Cardiac muscle cell (in vitro differentiated cells and primary cell): ENCODE measurements at places on chromosomes 2 and 18.

- no peak for DNase-seq
- no peaks in the 10 kb centered on the region for H3K4me1 ChIP-seq
- no peak overlapping the region for H3K27ac ChIP-seq
- no peaks in the 10 kb centered on the region for H3K36me3 ChIP-seq
- no peak overlapping the region for H3K4me3 ChIP-seq
Measured at GRCh38 chr18:4807604-4808293, 352.6 kb upstream of the DLGAP1 start.

DNA sequence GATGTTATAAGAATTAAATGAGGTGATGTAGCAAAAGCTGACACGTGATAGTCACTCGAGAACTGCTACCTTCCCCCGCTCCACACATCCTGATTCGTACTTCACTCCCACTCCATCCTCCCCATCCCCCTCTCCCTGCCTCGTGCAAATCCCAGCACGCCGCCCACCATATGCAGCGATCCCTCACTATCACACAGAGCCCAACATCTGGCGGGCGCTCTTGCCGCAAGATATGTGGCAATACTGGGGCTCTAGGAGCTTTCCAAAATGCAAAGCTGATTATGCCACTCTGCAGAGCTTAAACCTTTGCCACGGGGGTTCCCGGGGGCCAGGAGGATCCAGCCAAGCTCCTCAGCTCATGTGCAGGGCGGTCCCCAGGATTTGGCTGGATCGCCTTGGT lies 37.4 kb downstream of the DNMT3A start:
- no peaks in the 10 kb centered on the region for H3K27me3 ChIP-seq
- H3K27ac ChIP-seq = peak overlapping the region; percentile 69
- H3K36me3 ChIP-seq = peaks cover 3% of the 10 kb centered on the region
- no peak for DNase-seq

DNA sequence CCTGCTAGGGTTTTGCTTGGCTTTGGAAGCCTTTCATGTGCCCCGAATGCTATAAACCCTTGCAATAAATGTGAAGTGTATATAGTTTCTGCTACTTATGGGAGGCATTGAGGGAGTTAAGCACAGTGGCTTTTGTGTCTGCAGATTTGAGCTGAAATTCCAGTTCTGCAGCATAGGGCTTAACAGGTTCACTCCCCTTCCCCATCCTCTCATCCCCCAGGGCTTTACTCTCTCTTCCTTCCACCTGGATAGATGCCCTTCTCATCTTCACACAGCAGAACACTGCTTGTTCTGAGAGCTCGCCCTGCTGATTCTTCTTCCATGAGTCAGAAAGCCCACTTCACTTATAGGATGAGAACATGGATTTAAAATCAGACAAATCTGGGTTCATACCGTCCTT lies 37.2 kb downstream of the SOX11 start:
- H3K27ac ChIP-seq = no peak overlapping the region
- H3K36me3 ChIP-seq = no peaks in the 10 kb centered on the region
- H3K4me3 ChIP-seq = no peak overlapping the region
- no peak for DNase-seq
- H3K27me3 ChIP-seq = no peaks in the 10 kb centered on the region

- H3K27me3 ChIP-seq = no peaks in the 10 kb centered on the region
- H3K4me1 ChIP-seq = no peaks in the 10 kb centered on the region
- H3K27ac ChIP-seq = no peak overlapping the region
- H3K4me3 ChIP-seq = no peak overlapping the region
Measured at GRCh38 chr2:228767196-228767595, 503.9 kb downstream of the PID1 start.

- no peaks in the 10 kb centered on the region for H3K27me3 ChIP-seq
- no peak overlapping the region for H3K27ac ChIP-seq
- no peak for DNase-seq
- H3K4me3 ChIP-seq = no peak overlapping the region
Measured at GRCh38 chr2:170455617-170456426, 259.3 kb upstream of the SP5 start.

GRCh38 chr2:12577091-12577490 lies 139.6 kb upstream of the TRIB2 start:
- no peaks in the 10 kb centered on the region for H3K36me3 ChIP-seq
- no peak overlapping the region for H3K4me3 ChIP-seq
- no peaks in the 10 kb centered on the region for H3K4me1 ChIP-seq
- H3K27me3 ChIP-seq = no peaks in the 10 kb centered on the region
- DNase-seq = no peak
- H3K27ac ChIP-seq = no peak overlapping the region

GRCh38 chr2:15023221-15023620 lies 390.7 kb downstream of the LRATD1 start:
- H3K4me1 ChIP-seq = no peaks in the 10 kb centered on the region
- no peak overlapping the region for H3K27ac ChIP-seq
- H3K27me3 ChIP-seq = no peaks in the 10 kb centered on the region
- no peaks in the 10 kb centered on the region for H3K36me3 ChIP-seq

DNA sequence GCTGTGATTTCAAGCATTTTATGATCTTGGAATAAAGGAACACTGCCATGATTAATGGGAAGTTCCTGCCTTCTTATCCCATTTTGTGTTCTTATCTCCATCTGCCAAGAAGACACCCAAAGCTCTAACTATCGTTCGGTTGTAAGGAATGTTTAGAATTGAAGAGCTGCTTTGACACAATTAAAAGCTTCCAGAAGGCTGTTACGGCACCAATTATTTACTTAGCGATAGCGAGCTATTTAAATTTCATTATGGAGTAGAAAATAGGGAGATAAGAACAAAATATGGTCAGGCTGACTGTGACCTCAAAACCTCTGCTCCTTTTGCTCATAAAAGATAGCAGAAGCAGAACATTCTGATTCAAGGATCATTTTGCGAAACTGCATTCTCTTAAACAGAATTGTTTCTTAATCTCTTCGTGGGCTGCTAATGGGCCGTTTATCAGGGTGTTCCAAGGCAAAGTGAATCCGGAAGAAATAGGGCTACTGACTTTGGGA lies 101.6 kb downstream of the SLC4A3 start:
- peak; percentile 68 for DNase-seq
- no peak overlapping the region for H3K4me3 ChIP-seq
- H3K27me3 ChIP-seq = no peaks in the 10 kb centered on the region

- H3K36me3 ChIP-seq = no peaks in the 10 kb centered on the region
- no peak overlapping the region for H3K4me3 ChIP-seq
Measured at GRCh38 chr2:238128534-238129001, 9.9 kb upstream of the KLHL30 start.

DNA sequence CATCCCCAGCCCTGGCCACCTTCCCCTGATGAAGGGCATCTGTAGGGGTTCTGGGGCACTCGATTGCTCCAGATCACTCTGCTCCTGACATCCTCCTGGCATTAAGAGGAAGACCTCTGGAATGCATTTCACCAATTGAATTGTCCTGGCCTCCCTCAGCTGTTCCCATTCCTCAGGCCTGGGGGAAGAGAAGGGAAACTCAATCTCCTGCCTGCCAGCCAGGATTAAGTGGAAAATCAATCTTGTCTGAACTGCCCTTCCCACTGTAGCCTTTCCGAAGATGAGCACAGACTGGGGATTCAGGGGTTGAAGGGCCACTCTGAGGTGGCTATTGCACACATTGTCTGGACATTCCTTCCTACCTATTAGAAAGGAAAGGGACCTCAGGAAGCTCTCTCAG lies 99.8 kb downstream of the ALK start:
- no peaks in the 10 kb centered on the region for H3K36me3 ChIP-seq
- no peaks in the 10 kb centered on the region for H3K4me1 ChIP-seq
- no peak for DNase-seq
- H3K27ac ChIP-seq = no peak overlapping the region
- no peak overlapping the region for H3K4me3 ChIP-seq

GRCh38 chr2:176821350-176821749 lies 391.2 kb upstream of the HNRNPA3 start:
- H3K4me3 ChIP-seq = no peak overlapping the region
- H3K36me3 ChIP-seq = no peaks in the 10 kb centered on the region
- no peaks in the 10 kb centered on the region for H3K4me1 ChIP-seq
- H3K27me3 ChIP-seq = no peaks in the 10 kb centered on the region
- H3K27ac ChIP-seq = no peak overlapping the region

GRCh38 chr2:154507186-154507585 lies 191.3 kb upstream of the KCNJ3 start:
- H3K27ac ChIP-seq = no peak overlapping the region
- DNase-seq = no peak
- H3K36me3 ChIP-seq = no peaks in the 10 kb centered on the region
- H3K4me1 ChIP-seq = no peaks in the 10 kb centered on the region
- no peaks in the 10 kb centered on the region for H3K27me3 ChIP-seq
- H3K4me3 ChIP-seq = no peak overlapping the region

GRCh38 chr2:201542291-201542690 lies 90.8 kb downstream of the STRADB start:
- H3K27me3 ChIP-seq = no peaks in the 10 kb centered on the region
- no peak overlapping the region for H3K27ac ChIP-seq
- H3K36me3 ChIP-seq = no peaks in the 10 kb centered on the region
- no peak for DNase-seq
- no peaks in the 10 kb centered on the region for H3K4me1 ChIP-seq
- no peak overlapping the region for H3K4me3 ChIP-seq

- H3K4me3 ChIP-seq = no peak overlapping the region
- no peaks in the 10 kb centered on the region for H3K27me3 ChIP-seq
- H3K36me3 ChIP-seq = no peaks in the 10 kb centered on the region
- no peak for DNase-seq
- peaks cover 5% of the 10 kb centered on the region for H3K4me1 ChIP-seq
- H3K27ac ChIP-seq = no peak overlapping the region
Measured at GRCh38 chr2:109719871-109720270, 74.2 kb upstream of the RGPD5 start.

- H3K4me1 ChIP-seq = peaks cover 25% of the 10 kb centered on the region
- no peaks in the 10 kb centered on the region for H3K27me3 ChIP-seq
- H3K36me3 ChIP-seq = peaks cover 41% of the 10 kb centered on the region
- DNase-seq = no peak
- no peak overlapping the region for H3K4me3 ChIP-seq
- H3K27ac ChIP-seq = no peak overlapping the region
Measured at GRCh38 chr2:219569041-219569440, 2.3 kb downstream of the OBSL1 start.
